ENCODE measurements at places on chromosomes 3 and 15.

DNA sequence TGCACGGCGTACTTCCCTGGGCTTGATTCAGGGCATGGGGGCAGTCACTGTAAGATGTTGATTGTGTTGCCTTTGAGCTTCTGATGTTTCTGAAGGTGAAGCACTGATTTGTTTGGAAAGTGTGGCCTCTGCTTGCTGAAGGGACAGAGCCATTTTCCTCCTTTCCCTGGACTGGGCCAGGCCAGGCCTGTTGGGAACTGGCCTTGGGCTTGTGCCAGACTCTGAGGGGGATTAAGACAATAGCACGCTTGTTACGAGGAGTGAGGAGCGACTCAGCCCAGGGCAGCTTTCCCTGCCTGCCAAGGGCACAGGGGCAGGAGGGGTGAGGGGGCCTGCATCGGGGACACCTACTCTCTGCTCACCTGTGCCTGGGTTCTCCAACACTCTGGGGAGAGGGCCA lies 42.9 kb downstream of the LINGO1 start:
- DNase-seq = no peak

GRCh38 chr15:90851114-90851513 lies 17.3 kb upstream of the FURIN start:
- DNase-seq = no peak

- DNase-seq = no peak
These were observed 276.3 kb upstream of the DNAJC19 start for GRCh38 chr3:181265750-181266333.

DNA sequence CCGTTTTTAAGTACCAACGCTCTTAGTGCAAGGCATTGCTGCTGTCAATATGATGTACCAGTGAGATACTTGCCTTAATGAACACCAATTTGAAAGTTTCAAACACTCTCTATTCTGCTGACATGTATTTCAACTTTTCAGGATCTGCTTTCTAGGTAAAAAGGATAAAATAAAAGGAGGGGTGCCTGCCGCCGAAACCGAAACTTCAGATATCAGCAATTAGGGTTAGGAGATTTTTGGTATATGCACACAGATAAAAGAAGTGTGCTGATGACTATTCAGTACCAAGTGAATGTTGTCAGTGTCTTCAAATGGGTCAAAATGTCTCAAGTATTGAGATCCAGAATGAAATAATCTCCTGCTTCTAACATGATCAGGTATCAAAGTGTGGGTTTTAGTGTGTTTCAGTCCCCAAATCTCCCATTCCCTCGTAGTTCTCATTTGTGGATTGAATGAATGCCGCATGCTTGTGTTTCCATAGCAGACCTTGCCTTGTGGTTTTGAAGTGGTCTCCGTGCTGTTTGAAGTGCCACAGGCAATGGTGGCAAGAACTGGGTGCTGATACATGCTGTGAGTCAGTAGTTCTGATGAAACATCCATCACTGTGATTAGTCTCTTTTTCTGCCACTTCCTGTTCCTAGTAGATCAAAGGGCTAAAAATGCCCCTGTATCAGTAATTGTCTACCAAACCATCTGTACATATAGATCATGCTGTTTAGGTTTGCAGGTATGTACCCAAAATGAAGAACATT lies 22.5 kb downstream of the CHST14 start:
- DNase-seq = no peak

GRCh38 chr3:167958141-167958540 lies 137.6 kb downstream of the GOLIM4 start:
- DNase-seq = no peak

GRCh38 chr3:121757087-121757811 lies 7.7 kb upstream of the GOLGB1 start:
- DNase-seq = no peak

DNA sequence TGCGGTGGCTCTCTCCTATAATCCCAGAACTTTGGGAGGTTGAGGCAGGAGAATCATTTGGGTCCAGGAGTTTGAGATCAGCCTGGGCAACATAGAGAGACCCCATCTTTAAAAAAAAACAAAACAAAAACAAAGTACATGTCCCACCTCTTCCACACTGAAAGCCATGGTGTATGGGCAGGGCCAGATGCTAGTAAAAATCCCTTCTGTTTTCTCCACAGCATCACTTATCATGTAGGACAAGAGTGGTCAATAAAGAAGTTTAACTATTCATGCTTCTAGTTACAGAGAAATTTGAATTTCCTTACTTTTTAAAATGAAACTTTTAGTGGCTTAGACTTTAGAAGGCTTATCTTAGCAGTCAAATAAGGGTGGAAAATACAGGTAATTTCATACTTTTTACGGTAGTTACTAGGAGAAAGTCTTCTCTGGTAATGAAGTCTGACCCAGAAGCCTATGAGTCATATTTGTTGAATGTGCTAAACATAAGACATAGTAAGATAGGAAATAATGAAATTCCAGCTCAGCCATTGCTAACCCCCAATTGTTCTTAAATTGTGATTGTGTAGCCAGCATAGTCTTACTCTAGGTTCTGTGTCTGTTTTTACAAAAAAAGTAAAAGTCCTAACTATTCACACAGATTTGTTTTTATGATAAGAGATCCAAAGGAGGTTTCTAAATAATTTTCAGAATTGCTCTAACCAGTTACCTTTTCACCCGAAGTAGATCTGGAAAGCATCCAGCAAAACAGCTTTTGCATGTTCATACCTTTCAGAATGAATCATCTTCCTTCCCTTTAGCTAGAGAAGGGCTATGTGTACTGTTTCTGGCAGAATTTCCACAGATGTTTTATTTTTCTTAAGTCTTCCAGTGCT lies 16.4 kb upstream of the ZNF609 start:
- DNase-seq = no peak

GRCh38 chr3:135694142-135694541 lies 271.4 kb upstream of the PPP2R3A start:
- DNase-seq = no peak

GRCh38 chr3:23170291-23170690 lies 32.8 kb upstream of the UBE2E2 start:
- no peak for DNase-seq

DNA sequence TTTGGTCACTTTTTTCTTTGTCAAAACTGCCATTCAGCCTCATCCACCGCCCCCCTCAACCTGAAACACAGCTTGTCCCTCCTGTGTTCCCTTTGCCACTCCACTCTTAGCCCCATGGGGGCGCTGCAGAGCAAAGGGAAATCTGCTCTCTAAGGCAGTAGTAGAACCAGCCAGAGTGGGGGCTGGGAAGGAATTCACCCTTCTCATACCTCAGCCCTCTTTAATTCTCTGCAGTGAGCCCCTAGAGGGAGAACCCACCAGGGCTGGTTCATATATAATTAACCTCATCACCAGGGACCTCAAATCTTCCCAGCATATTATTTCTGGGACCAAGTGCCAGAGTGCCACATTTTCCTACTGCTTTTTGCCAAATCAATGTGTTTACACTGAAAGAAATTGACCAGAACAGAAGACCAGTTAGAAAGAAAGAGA lies 2.8 kb upstream of the BCL6 start:
- DNase-seq = peak; percentile 85

GRCh38 chr3:102144063-102144462 lies 290.8 kb upstream of the ZPLD1 start:
- no peak for DNase-seq

GRCh38 chr3:196357905-196358304 lies 19.7 kb upstream of the TM4SF19 start:
- DNase-seq = no peak

DNA sequence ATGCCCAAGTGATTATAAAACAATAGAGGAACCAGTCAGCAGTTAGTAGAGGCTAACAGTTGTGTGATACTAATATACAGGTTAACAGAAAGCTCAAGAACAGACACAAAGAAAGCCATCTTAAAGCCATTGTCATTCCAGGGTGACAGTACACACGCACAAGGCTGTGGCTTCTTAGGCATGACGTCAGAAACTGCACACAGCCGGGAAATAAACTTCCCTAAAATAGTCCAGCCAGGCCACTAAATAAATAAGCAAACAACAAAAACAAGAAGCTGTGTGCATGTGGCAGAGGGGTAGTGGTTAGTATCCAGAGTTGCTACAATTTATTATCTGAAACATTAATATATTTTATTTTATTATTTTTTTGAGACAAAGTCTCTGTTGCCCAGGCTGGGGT lies 49.8 kb downstream of the PPCDC start:
- DNase-seq = no peak

GRCh38 chr3:155629056-155629455 lies 115.8 kb downstream of the PLCH1 start:
- no peak for DNase-seq

GRCh38 chr3:264394-265156 lies 68.0 kb downstream of the CHL1 start:
- DNase-seq = no peak

- peak; percentile 81 for DNase-seq
These were observed 24.4 kb downstream of the XXYLT1 start for GRCh38 chr3:195246581-195246995.

DNA sequence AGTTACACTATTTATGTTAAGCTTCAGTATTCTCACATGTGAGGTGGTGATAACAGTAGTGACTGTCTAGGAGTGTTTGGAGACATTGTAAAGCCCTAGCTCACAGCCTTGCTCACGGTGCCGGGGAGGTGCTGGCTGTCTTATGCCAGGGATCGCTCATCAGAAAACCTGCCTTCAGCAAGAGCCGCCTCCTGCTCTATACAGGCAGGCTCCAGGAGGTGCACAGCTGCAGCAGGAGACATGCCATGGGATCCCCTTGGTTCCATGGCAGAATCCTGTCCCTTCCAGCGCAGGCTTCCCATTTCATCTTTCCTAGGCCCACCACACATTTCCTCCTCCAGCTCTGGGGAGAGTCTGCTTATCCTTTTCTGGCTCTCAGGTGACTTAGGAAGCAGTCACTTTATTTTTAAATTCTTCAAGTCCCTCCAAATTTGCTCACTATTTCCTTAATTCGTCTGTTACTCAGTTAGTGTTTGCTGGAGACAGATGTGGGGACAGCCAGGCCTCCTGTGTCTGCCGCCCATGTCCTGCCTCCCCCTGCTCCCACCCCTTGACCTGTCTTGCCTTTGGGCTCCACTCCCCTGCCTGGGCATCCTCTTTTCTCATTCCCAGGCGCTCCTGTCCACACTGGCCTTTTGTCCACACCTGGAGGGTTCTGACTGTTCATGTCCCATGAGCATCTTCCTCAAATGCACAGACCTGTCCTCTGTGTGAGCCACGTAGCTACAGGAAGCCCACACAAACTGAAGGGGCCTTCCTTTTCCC lies 31.7 kb downstream of the SLCO2A1 start:
- no peak for DNase-seq

Measured in NCI-H446 (cell line).